Right forelimb (tissue), 1 donor: ENCODE measurements at places on chromosomes 1 and 21.

DNA sequence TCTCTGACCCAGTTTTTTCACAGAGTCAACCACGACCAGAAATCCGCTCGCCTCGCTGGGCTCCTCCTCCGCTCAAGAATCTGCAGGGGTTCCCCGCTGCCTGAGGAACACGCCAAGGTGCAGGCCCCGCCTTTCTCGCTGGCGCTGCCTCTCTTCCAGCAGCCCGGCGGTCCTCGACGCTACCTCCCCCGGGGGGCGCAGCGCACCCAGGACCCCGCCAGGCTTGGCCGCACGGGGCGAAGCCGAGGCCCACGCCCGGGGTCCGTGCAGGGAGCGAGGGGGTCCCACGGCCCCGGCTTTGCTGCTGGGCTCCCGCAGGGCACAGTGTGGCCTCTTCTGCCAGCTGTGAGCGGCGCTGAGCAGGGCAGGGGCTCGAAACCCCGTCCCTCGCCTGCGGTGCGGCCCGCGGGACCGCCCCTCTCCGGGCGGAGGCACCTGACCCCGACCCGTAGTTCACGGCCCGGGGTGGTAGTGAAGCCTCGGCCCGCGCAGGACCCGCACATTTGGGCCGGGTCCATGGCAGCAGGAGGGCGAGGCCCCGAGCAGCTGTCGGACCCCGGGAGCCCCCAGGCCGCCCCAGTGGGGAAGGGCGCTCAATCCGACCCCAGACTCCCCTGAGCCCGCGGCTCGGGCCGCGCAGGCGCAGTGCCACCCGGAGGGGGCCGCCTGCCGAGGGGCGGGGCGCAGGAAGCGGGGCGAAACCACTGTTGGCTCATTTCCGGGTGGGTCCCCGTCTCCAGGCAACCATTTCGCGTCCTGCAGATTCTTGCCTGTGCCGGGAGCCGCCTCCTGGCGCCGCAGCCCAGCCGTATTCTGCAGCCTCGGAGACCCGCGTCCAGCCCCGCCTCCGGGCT, 10.0 kb upstream of the MMEL1 start:
- DNase-seq: peak; percentile 95

DNA sequence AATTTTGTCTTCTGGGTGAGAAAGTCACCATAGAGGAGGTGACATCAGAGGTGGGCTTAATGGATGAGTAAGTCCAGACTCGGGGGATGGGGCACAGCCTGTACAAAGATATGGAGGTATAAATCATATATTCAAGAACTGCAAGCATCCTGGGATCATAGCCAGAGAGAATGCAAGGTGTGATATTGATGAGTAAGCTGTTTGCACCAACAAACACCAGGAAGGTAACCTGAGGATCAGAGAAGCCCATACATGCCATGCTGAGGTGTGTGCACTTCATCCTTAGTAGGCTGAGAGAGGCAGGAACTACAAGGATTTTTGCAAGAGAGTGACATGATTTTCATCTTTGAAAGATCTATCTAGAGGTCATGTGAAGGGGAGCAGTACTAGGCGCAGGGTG, 306.4 kb downstream of the HHAT start:
- DNase-seq: no peak

- DNase-seq: no peak
Observed at GRCh38 chr1:36845802-36846201, 188.5 kb downstream of the GRIK3 start.

GRCh38 chr1:197343663-197344273, 75.7 kb downstream of the CRB1 start:
- no peak for DNase-seq

GRCh38 chr21:46216132-46216747, 12.3 kb downstream of the LSS start:
- DNase-seq: no peak

DNA sequence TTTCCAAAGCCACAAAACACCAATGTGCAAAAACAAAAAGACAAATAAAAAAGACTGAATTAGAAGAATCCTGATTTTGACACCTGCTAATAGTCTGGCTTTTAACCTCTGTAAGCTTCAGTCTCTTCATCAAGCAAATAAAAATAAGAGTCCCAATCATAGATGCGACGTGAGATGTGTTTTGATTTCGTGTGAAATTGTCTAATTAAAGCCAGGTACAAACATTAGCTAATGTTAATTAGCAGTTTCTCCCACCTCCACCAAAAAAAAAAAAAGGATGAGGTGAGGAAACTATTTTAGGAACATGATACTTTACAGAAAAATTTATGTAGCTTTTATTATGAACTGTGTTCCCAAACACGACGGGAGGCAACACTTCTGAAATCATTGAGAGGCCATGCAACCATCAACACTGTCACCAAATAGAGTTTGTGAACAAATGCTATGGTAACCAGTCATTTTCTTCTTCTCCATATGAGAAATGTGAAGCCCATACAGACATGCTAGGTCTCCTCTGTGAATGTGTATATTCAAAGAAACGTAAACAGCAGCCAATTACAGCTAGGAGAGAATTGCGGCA, 6.7 kb upstream of the EVI5 start:
- no peak for DNase-seq

- no peak for DNase-seq
Observed at GRCh38 chr1:58927722-58928085, 143.9 kb upstream of the JUN start.

DNA sequence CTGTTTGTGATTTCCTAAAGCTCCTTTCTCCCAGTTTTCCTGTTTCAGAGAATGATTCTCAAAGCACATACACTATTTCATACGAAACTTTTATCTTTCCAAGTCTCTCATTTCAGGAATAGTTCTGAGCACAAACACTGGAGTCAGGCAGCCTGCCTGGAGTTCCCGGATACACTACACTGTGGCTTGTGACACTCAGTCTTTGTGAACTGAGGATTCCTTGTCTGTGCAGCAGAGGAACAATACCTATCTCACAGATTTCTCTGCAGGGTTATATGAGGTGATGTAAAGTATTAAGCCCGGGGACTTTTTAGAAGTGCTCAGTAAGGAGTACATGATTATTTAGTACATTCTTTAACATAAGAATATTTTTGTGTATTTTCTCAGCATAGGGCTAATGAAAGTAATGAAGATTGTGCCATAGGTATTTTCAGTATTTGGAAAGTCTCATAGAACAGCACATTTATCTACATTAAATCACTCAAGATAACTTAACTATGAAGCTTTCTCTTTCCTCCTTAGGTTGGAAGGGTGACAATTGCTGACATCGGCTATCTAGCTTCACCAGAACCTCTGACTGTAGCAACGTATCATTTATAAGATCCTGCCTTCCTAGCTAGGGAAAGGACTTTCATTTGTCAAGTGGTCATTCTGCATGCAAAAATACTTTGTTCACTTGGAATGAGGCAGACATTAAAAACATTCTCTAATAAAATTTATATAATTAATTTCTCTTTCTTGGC, 12.9 kb downstream of the GBP2 start:
- DNase-seq: no peak

GRCh38 chr1:229420765-229421164, 13.1 kb downstream of the ACTA1 start:
- no peak for DNase-seq

DNA sequence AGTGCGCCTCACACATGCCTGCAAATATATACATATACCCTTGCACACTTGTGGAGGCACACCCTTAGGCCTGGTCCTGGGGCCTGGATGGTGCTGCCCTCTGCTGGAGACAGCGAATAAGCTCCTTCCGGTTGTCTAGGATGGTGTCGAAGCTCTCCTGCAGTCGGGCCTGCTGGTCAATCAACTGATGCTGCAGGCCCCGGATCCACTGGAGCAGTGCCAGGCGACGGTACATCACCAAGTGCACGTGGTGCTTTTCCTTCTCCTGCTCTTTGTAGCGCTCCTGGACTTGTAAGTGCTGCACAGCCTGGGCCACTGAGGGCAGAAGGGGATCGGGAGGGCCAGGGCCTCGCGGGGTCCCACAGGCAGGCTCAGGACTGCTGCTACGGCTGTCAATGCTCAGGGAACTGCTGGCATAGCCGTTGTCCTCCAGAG, 3.1 kb downstream of the C1orf216 start:
- peak; percentile 78 for DNase-seq

GRCh38 chr1:109950509-109950908, 34.1 kb upstream of the AHCYL1 start:
- no peak for DNase-seq

DNA sequence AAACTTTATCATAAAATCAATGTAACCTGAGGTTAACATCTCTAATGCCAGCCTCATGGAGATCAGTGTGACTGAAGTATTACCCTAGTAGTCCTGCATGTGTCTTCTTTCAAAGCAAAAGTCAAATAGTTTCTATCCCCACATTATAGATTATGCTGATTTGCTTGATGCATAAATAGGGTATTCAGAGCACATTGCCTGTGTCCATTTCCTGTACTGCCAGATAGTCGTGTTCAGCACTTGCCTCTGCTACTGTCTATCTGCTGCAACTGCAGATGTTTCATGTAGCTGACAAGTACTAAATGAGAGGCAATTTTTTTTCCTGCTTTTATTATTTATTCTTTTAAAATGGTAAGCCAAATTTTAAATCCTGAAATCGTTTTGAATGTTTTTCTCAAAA, 348.7 kb downstream of the CHRM3 start:
- no peak for DNase-seq

DNA sequence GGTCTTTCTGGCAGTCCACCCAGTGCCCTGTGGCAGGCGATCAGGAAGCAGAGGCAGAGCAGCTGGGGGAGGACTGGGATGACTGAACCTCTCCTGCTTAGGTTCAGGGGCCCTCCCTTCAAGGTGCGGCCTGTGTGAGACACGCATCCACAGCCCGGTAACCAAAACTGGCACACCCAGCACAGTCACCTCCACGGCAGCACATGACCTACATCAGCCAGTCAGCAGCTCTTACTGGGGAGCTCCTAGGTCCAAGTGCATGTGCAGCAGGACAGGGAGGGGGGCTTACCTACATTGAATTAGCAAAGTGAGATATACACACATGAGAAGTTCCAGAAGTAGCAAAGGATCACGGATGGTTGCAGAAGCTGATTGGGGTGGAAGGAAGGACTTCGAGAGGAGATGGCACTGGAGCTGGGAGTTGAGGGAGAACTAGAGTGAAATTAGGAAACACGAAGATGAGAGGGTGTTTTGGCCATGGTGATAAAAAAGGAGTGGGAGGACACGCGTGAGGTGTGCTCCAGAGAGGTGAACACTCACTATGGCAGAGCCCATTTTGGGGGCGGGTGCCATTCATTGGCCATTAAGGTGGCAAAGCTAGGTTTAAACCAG, 51.4 kb upstream of the IRF2BP2 start:
- DNase-seq: no peak

- peak; percentile 99 for DNase-seq
Observed at GRCh38 chr1:178542554-178543289, 29.8 kb downstream of the TEX35 start.

GRCh38 chr21:42214081-42214750, 4.7 kb upstream of the ABCG1 start:
- peak; percentile 25 for DNase-seq

DNA sequence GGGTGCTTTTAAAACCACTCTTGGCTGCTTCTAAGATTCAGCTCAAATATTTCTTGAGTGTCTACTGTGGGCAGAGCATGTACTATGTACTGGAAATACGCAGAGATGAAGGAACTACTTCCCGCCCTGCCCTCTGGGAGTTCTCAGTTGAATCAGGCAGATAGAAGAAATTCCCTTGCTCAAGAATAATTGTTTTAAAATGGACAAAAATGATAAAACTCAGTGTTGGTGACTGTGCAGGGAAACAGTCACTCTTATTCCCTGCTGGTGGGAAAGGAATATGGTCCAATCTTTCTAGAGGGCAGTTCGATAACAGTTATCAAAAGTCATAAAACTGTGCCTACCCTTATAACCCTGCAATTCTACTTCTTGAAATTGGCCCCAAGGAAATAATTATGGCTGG, 16.9 kb upstream of the GRHL3 start:
- DNase-seq: no peak

DNA sequence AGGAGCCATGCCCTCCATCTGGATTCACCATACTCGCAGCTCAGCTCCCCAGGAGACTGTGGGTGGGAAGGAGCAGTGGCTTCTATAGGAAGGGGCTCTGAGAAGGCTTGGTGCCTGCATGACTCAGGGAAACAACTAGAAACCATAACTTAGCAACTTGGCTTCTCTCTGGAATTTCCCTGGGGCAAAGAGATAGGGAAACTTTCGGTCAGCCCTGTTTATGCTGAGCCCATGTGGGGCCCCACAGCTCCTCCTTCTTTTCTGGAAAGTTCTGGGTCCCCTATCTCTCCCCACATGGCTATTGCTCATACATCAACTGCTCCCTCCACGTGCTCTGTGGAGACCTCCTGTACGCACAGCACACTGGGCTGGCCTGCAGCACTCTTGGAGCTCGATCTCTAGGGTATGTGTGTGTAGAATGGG, 39.3 kb downstream of the PLEKHA6 start:
- no peak for DNase-seq

DNA sequence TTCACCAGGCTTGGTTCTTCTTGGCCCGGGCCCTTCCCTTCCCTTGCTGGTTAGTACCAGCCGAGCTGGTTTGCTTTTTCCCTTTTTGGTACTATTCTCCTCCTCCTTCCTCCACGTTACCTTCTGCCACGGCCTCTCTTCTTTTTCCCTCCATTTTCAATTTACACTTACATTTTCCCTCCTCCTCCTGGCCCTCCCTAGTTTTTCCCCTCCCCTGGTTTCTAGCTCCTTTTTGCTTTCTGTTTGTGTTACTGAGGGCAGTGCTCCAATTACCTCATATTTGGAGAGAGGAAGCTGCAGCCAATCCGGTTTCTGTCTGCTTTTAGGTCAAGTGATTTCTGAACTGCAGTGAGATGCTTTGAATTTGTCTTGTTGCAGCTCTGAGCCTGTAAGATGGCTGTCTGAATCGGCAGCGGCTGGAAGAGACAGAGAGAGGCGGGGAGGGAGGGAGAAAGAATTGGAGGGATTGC, 63.7 kb downstream of the MACF1 start:
- DNase-seq: peak; percentile 69

DNA sequence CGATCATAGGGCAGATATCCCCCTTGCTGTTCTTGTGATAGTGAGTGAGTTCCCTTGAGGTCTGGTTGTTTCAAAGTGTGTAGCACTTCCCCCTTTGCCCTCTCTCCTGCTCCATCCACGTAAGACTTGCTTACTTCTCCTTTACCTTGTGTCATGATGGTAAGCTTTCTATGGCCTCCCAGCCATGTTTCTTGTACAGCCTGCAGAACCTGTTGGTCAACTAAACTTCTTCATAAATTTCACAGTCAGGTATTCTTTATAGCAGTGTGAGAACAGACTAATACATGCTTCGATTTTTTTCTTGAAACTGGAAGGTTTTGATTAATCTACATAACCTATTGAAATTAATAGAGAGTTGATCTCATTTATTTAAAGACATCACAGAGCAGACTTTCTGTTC, 302.5 kb upstream of the PBX1 start:
- DNase-seq: no peak
